M059J (cell line): ENCODE measurements at places on chromosomes 1 and 21.

- DNase-seq = no peak
These were observed 68.3 kb upstream of the BCAR3 start for GRCh38 chr1:93749894-93750301.

- peak; percentile 78 for DNase-seq
These were observed at the start of gene FABP3 for GRCh38 chr1:31373056-31373896. Gene FABP3 (minus strand): TSS chr1:31373076. CDS start chr1:31373014, 62 bp downstream.

DNA sequence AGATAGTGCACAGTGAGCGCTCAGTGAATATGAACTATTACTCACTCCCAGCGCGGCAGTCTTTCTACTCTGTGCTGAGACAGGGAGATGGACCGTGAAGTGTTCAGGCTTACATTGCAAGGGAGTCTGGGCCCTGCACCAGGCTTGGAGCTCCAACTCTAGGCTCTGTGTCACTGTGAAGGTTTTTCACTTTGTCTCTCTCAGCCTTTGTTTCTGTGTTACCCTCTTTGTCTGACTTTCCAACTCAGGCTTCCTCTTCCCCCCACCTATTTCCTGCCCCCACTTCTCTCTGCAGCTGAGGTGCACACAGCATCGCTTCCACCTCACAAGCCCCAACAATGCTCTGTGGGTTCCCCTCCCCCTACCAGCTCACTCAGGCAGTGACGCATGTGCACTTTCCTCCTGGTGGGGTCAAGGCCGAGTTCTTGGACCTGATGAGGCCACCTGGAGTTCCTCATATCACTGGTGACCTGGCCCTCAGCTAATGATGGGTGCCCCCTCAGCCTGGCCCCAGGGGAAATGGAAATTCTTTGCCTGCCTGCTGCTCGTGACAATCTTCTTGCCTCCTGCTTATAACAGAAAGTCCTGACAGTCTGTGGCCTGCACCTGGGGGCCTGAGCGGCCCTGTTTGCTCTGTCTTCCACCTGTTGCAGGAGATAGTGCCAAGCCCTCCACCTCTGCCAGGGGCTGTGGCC lies 1.1 kb upstream of the LCK start:
- DNase-seq = peak; percentile 58

DNA sequence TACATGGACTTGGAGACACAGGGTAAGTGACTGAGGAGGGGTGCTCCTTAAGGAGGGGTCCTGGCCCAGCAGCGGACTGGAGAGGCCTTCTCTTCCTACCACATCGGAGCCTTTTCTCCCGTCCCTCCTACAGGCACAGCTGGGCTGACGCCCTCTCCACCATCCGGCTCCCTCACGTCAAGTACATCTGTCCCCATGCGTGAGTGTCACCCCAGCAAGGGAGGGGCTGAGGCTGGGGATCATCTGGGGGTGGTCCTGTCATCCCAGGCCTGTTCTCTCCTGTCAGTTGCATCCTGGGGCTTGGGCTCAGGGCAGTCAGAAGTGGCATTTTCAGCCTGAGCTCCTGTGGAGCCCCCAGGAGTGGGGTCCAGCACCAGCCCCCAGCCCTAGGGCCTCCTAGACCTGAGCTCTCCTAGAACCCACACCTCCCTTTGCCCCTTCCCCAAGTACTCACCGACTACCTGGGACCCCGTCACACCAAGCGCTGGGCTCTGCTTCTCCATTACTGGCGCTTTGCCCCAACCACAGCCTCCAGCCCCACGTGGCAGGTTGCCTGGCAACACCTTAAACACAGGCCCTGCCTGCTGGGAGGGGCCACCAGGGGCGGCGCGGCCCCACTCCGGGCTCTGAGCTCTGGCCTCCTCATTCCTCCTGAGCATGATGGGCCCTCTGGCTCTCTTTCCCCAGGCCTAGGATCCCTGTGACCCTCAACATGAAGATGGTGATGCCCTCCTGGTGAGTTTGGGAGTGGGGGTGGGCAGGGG lies 2.3 kb downstream of the LYPLA2 start:
- DNase-seq = peak; percentile 54

- DNase-seq = no peak
These were observed 16.4 kb upstream of the CHODL start for GRCh38 chr21:18228060-18228739.

GRCh38 chr1:228944296-228944695 lies 209.0 kb downstream of the RHOU start:
- no peak for DNase-seq

GRCh38 chr1:56249234-56249633 lies 330.1 kb downstream of the PLPP3 start:
- no peak for DNase-seq

GRCh38 chr1:203122159-203122558 lies 5.4 kb upstream of the ADORA1 start:
- no peak for DNase-seq

- DNase-seq = peak; percentile 46
These were observed 376.9 kb downstream of the HHIPL2 start for GRCh38 chr1:222171005-222171404.

GRCh38 chr1:234882898-234883297 lies 245.7 kb downstream of the TOMM20 start:
- no peak for DNase-seq

DNA sequence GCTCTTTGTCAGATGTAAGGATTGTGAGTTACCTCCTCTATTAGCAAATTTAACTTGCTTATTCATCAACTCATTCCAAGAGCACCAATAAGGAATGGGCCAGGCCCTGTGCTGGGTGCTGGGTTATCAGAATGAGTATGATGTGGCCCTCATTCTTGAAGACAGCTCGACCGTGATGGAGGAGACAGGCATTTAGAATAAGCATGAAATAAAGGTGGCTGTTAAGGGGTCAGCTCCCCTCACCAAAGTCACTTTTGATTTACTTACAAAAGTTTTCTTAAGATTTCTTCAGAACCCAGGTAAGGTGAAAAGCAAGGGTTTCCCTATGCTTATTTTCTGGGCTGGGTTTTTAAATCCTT lies 15.3 kb upstream of the PADI1 start:
- no peak for DNase-seq

- DNase-seq = no peak
These were observed 1812.2 kb downstream of the BRINP3 start for GRCh38 chr1:188665477-188665876.

DNA sequence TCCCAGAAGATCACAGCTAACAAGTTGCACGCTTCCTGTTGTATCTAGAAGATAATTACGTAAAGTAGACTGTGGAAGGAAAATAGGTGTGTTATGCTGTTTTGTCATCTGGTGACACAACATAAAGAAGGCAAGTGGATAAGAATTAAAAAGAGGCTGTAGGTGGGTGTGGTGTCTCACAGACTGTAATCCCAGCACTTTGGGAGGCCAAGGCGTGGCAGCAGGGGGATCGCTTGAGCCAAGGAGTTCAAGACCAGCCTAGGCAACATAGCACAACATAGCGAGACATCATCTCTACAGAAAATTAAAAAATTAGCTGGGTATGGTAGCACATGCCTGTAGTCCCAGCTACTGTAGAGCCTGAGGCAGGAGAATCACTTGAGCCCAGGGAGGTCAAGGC lies 17.9 kb upstream of the ZNF281 start:
- DNase-seq = peak; percentile 20

DNA sequence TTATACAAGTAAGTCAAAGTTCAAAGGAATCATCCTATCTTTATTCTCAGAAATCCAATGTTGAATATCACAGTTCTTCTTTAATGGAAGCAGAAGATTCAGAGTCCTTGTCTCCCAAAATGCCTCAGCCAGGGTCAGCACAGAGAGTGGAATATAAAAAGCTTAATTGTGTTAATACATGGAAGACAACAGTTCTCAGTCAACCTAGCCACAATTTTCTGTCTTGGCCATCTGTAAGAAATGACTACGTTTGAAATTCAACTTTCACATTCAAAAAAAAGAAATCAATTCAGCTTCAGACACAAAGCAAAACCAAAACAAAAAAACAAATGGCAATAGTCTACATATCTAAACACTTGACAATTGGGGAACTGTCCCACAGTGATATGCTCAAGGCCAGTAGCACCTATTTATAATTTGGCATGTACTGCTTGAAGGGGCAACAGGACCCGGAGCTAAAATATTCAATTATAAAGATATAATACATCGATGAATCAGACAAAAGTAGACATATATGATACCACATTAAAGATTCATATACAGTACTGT lies 27.3 kb upstream of the GLIS1 start:
- no peak for DNase-seq

GRCh38 chr1:229368347-229368746 lies 25.5 kb upstream of the CCSAP start:
- no peak for DNase-seq

- no peak for DNase-seq
These were observed 32.1 kb downstream of the NAV1 start for GRCh38 chr1:201570886-201571624.

DNA sequence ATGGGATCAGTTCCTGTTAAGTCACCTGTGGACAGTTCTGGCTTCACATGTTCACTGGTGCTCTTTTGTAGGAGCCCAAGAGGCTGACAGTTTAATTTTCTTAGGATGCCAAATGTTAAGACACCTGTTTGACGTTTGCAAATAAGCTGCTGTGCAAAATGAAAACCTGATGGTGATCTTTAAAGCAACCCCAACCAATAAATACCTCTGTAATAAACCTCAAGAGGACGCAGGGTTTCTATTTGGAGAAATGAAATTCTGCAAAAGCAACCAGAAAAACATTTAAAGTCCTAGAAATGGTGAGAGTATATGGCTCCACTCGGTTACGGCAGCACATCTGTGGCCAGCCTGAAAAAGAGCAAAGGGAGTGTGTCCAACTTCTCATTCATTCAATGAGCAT lies 5.7 kb upstream of the RHEX start:
- DNase-seq = no peak

- no peak for DNase-seq
These were observed 16.3 kb downstream of the LYPLAL1 start for GRCh38 chr1:219189952-219190351.

DNA sequence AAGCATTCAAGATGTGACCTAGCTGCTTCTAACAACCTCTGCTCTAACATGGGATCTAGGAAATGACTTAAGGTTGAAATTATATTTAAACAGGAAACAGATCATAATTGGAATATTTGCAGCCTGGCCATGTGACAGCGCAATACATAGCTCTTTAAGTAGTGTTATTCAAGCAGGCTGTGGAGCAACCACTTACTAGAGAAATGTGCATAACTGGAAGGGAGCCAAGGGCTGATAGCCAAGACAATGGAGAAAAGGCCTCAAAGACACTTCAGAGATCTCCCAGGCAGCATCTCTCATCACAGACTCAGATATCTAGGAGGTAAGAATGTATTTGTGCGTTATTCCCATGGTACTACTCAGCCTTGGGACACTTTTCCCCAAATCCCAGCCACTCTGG lies 823.0 kb upstream of the PRMT6 start:
- no peak for DNase-seq

GRCh38 chr1:111553196-111553595 lies 49.8 kb upstream of the ADORA3 start:
- DNase-seq = peak; percentile 85

- no peak for DNase-seq
These were observed 70.0 kb upstream of the BCAR3 start for GRCh38 chr1:93751377-93752250.

- DNase-seq = no peak
These were observed 12.8 kb downstream of the PMF1 start for GRCh38 chr1:156225677-156226014.

DNA sequence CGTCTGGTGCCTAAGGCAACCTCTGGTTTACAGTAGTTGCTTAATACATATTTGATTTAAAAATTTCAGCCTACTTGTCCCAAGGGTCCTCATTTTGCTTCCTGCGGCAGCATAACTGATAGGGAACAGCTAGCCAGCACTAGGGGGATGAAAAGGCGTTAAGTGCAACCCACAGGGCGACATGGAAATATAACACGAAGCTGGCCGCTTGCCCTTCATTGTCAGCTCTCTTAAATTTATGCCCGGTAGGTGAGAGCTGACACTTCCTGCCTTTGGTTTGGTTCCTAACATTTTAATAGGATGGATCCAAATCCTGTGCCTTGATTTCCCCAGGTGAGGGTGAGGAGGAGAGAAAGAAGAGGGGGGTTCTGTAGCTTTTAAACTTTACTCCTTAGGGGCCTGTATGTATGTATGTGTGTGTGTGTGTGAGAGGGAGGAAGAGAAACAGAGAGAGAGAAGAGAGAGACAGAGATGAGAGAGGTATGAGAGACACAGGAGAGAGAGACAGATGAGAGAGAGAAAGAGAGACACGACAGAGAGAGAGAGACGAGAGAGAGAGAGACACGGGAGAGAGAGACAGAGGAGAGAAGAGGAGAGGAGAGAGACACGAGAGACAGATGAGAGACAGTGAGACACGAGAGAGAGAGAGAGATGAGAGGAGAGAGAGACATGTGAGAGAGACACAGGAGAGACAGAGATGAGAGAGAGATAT lies 938 bp upstream of the ACTN2 start:
- DNase-seq = no peak

- DNase-seq = peak; percentile 68
These were observed 37.9 kb upstream of the MPZL1 start for GRCh38 chr1:167683641-167684502.

GRCh38 chr21:42674351-42674940 lies 21.0 kb downstream of the PDE9A start:
- no peak for DNase-seq

- DNase-seq = no peak
These were observed 1.1 kb upstream of the GUCA2B start for GRCh38 chr1:42152119-42152518.

DNA sequence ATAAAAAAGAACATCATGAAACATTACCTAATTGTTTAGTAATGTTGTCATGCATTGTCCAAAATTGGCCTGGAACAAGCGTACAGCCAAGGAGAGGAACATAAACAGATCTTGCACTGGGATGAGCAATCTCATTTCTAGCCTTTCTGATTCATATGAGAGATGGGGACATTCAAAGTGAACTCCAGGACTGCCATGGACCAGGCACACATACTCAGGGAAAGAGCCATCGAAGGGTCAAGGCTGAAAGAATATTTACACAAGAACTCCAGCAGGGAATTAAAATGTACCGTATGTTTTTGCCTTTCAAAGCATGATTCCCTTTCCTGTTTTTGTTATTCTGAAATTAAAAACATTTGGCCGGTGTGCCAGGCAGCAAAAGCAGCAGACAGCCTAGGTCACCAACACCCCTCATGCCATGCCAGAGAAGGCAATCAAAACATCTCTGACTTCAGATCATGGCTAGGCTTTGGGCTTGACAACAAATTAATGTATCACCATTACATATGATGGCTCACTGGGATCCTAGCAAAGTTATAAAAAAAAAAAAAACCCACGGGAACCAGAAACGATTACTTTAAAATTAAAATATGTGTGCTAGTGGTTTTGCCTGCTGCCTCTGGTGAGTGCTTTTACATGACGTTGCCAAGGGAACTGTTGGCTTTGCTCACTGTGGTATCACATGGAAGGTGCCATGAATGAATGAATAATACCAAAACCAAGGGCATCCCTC lies 159.8 kb downstream of the TGFBR3 start:
- peak; percentile 84 for DNase-seq
